ENCODE measurements at places on chromosomes 1 and 21.

DNA sequence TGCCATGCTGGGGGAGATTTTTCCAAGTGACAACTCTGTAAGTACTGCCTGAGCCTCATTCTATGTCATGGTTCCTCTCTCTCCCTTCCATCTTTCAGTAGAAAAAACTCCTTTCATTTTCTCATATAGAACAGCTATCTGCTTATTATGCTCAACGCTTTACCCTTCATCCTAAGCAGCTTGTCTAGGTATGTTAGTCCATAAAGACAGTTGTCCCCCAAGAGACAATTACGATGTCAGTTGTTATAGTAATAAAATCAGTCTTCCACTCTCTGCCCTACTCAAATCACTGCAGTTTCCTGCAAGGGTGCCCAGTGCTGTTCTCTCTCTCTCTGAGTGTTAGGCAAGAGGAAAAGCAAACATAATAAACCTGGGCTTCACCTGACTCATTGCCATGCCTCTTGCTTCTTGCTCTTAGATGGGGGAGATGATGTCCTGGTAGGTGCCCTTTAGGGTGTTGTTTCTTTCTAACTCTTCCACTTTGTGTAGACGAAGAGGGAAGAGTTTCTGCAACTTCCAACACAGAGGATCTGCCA, 59.4 kb downstream of the PAPPA2 start:
- DNase-seq = peak; percentile 29

- peak; percentile 80 for DNase-seq
Measured at GRCh38 chr21:28636752-28637691, 355.7 kb downstream of the LTN1 start.

DNA sequence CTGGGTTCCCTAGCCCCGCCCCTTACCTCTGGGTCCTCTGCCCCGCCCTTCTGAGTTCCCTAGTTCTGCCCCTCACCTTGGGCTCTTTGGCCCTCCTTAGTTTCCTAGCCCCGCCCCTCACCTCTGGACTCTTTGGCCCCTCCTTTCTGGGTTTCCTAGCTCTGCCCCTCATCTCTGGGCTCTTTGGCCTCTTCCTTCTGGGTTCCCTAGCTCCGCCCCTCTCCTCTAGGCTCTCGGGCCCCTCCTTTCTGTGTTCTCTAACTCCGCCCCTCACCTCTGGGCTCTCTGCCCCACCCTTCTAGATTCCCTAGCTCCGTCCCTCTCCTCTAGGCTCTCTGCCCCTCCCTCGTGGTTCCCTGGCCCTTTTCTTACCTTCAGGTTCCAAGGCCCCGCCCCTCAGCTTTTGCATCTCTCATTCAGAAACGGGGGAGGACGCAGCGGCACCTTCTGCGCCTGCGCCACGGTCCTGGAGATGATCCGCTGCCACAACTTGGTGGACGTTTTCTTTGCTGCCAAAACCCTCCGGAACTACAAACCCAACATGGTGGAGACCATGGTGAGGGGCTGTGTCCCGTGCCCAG, 88.5 kb downstream of the PTPRU start:
- no peak for DNase-seq

DNA sequence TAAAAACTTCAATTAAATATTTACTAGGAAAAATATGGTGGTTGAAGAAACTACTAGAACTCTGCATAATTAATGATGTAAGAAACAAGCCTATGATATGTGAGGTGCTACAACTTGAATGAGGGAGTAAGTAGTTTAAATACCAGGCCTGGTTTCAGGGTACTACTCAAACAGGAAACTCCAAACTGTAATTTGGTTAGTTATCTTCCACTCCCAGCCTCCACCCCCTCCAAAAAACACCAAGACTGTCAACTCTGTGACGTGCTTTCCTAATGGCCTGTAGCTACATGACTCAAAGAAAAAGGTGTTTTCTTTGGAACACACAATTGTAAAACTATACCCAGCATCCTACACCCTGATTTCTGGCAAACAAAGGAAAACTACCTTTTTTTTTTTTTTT, 55.9 kb upstream of the RCC1 start:
- DNase-seq = no peak

- no peak for DNase-seq
Measured at GRCh38 chr1:201807958-201808632, 20.9 kb upstream of the IPO9 start.

- DNase-seq = no peak
Measured at GRCh38 chr1:3030663-3031381, 9.6 kb downstream of the ACTRT2 start.

DNA sequence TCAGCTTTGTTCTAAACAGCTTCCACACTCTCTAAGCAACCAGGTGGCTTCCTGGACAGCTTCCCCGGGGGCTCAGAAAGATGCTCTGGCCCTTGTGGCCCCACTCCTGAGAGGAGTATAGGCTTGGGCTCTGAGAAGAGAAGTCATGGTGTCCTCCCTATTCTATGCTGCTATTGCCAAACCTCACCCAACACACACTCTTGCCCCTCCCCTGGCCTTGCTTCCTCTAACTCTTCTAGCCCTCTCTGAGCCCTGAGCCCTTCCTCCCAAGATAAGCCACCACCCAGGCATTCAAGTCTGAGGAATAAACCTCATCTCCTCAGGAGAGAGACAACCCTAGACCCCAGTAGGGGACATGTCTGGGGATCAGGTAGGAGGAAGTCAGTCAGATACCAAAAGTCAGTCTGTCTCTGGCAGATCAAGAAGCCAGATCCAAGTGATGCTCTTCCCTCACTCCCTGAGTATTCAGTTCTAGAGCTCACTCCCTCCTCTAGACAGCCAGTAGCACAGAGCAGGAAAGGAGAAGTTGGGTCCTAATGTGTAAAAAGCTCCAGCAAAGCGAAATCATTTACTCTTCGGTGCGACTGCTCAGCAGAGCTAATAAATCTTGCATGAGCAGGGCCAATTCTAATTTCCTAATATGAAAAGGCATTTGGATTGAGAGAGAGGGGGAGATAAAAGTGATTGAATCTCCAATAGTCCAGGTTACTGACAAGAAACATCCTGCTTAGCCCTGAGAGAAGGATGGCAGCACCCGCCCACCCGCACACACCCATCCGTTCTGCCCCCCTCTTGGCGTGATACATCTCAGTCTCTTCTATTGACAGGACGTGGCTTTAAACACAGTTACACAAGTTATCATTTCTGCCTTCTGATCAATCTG, 50.5 kb downstream of the DMAP1 start:
- no peak for DNase-seq

DNA sequence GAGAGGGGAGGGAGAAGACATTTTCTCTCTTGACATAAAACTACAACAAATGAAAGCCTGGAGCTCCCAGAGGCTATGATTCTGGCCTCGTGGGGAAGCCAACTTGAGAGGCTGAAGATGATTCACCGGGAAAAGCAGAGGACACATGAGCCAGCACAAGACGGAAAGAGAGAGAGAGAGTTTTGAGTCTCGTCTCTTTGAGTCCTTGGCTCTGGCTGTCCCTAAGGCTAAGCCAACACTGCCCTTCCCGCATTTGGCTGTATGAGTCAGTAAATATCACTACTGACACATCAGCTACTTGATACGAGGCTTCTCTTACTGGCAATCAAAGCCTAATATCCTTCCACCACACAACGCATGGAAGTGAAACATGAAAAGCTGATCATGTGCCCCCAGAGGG, 95.5 kb downstream of the GRIK3 start:
- no peak for DNase-seq

- DNase-seq = no peak
Measured at GRCh38 chr1:10765304-10765703, 31.1 kb downstream of the CASZ1 start.

DNA sequence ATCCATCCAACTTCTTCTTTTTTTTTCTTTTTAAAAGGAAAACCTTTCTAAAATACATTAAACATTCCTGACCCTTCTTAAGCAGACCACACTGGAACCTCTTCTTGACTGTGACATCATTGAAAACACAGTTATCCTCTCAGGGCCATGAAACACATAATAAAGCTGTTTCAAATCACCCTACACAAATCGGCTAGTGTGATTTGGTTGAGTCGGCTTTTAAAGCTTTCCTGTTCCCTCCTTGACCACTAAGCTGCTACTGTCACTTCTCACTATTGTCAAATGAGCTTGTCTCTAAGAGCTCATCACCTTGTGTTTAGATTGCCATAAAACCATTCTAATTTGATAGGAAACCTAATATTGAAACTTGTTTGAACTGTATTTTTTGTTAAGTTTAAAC, 5.9 kb downstream of the USP24 start:
- DNase-seq = no peak

Measured in kidney glomerular epithelial cell (primary cell).